CD4-positive, alpha-beta T cell treated with Interleukin-17A for 1 hour (primary cell): ENCODE measurements at places on chromosomes 13 and 19.

DNA sequence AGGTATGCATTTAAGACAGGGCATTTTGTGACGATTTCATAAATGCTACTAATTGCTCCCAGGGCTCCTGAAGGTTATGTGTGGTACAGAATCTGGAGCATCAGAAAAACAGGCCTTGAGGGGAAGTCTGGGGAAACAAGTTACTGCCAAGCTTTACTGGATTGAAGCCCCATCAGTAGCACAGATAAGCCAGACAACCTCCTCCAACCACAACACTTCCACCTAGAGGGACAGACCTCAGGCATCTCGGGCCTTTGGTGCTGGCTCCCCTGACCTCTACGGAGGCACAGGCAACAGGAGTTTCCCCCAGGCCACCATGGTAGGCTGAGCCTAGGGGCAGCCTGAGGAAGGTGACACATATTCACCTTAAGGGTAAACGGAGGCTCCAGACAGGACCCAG, 54.1 kb downstream of the ABCC4 start:
- no peak for DNase-seq

DNA sequence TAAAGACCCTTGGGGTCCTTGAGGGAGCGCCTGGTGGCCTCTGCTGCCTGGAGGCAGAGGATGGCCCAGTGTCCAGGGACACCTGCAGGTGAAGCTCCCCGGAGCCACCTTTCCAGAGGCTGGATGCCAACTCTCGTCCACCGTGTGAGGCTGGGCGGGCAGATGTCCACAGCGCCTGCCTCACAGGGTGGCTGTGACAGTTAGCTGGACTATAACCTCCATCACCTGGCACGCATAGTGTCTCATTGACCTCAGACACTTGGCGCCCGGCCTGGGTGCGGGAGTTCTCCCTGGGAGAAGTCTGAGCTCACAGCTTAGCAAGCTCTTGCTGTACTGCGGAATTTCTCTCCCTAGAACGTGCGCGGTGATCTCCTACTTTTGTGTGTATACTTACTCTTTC, 9.8 kb downstream of the BICRA start:
- no peak for DNase-seq

- no peak for DNase-seq
Observed at GRCh38 chr13:30466358-30466714, 600 bp upstream of the HMGB1 start.

DNA sequence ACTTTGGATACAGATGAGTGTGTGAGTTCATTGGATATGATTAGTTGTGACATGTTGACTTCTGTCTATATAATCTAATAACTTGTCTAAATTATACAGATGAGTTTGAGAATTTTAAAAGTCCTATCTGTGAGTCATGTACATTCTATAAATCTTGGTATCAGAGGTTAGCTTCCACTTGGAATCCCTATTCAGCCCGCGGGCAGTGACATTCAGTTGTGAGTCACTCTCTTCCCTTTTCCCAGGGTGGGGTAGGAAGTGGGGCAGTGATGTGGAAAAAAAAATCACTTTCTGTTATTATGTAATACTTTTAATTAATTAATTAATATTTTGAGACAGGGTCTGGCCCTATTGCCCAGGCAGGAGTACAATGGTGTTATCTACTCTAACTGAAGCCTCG, 33.0 kb upstream of the ZNF808 start:
- no peak for DNase-seq

DNA sequence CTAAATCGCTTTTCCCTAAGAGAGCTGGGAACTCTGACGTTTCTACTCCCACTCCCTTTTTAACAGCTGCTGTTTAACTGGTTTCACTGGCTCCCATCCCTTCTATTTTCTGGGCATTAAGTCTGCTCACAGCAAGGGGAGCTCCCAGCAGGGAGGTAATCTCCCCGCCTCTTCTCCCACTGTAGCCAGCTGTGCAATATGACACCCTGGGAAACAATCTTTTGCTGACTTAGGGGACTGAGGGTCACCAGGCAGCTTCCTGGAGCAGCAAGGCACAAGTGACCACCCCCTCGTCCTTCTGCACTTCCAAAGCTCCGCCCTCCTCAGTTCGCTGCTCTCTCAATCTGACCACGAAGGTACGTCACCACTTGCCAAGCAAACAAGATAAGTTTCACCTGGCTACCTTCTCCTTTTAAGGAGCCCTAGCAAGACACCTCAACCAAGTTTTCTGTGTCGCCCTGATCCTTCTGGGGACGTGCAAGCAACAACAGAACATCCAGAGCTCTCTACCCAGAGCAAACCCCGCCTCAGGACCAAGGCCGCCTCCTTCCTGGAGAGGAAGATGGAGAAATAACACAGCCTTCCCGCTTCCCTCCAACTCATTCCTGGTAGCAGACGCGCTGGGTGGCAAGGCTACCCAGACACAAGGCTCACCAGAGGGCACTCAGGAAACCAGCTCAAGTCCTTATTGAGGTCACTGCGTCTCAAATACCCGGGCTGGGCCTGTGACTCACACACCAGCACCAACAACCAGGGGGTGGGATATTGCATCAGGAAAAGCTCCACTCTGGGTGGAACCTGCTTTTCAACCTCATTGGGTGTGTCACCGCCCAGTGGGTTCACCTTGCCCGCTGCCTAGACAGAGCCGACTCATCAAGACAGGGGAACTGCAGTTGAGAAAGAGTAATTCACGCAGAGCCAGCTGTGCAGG, 92.4 kb downstream of the STK24 start:
- DNase-seq: peak; percentile 71

DNA sequence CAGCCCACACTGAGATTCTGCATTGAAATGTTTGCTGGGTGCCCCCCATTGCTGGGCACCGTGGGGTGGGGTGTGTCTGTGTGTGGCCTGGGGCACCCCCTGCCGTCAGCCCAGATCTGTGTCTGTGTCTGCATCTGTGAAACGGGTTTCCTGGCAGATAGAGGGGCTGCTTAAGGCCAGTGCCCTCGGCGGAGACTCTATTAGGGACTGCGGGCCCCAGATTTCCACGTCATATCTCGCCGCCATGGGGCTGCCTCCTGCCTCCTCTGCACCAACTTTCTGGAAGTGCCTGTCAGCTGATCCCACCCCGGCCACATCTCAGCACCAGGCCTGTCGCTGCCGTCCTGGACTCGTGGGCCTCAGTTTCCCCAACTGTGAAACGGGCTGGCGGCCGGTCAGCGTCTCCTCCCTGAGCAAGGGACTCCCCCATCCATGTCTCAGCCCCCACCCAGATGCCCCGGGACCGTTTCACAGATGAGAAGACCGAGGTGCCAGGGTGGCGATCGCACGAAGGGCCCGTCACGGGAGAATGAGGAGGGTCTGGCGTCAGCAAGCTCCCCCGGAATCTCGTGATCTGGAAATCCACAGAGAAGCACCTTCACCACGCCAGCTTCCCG, 21.4 kb downstream of the ARID3A start:
- DNase-seq: no peak

DNA sequence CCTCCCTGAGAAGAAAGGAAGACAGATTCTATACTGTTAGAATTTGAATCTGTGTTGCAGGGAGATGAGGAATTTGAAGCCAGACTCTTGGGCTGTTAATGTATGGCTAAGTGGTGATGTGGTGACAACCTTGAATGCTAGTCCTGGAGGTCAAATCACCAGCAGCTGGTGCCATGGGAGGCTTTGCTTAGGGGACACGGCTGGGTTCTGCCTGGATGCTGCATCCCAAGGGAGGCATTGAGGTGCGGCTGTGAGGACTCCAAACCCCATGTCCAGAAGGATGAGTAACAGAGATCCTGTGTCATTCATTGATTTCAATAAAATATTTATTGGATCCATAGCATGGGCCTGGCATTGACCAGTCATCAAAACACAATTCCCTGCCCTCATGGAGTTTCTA, 42.3 kb downstream of the RFX2 start:
- no peak for DNase-seq

DNA sequence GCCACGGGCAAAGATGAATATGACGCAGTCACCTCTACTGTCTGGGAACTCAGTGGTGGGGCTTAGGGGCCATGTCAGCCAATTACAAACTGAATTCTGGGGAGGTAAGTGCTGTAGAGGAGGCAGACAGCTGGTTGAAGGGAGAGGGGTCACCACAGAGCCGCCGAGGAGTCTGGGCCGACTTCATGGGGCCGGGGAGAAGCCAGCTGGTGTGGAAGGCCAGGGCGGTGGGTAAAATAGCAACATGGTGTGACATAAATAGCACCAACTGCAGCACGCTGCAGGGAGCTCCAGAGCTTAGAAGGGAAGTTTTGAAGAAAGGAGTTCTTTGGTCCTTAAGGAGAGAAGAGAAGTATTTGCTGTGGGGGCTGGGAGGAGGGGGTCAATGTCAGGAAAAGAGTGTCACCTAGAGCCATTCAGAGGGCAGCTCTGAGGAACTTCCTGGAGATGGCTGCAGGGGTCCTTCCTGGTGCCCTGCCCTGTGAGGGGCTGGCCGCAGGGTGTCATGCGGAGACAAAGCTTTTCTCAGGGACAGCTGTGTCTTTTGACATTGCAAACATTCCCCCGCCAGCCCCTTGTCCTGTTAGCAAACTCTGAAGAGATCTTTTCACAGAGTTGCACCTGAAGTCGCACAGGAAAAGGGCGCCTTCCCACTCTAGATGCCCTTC, 6.4 kb downstream of the METTL21C start:
- no peak for DNase-seq

- DNase-seq: no peak
Observed at GRCh38 chr19:5809053-5809452, 4.2 kb downstream of the NRTN start.

GRCh38 chr13:23922005-23922932, 25.0 kb upstream of the C1QTNF9B start:
- no peak for DNase-seq

- DNase-seq: peak; percentile 19
Observed at GRCh38 chr13:107211073-107211472, 643.1 kb upstream of the ARGLU1 start.

DNA sequence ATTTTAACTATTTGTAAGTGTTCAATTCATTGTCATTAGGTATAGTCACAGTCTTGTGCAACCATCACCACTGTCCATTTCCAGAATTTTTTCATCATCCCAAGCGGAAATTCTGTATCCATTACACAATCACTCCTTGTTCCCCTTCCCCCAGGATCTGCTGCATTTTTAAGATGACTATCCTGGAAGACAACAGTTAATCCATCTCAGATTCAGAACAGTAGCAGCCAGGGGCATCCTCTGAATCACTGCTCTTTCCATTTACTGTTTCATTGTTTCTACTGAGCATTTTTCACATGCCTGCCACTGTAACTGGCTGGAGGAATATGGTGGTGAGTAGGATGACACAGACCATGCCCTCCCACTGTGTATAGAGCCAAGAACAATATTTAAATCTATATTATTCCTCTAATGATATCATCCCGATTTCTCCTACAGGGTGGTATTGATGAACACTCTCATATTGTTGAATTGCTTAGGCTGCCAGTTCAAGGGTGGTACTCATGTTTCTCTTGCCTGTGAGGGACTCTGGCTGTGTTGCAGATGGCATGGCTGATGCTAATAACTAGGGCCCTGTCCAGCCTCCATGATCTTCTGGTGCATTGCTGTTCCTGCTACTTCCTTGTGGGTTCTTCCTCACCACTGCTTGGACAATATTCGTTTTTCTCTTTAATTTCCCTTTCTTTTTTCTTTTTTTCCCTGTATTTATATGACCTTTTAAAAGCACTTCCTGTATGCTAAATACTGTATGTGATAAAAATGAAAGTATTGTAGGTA, 59.0 kb downstream of the WDFY2 start:
- DNase-seq: no peak

DNA sequence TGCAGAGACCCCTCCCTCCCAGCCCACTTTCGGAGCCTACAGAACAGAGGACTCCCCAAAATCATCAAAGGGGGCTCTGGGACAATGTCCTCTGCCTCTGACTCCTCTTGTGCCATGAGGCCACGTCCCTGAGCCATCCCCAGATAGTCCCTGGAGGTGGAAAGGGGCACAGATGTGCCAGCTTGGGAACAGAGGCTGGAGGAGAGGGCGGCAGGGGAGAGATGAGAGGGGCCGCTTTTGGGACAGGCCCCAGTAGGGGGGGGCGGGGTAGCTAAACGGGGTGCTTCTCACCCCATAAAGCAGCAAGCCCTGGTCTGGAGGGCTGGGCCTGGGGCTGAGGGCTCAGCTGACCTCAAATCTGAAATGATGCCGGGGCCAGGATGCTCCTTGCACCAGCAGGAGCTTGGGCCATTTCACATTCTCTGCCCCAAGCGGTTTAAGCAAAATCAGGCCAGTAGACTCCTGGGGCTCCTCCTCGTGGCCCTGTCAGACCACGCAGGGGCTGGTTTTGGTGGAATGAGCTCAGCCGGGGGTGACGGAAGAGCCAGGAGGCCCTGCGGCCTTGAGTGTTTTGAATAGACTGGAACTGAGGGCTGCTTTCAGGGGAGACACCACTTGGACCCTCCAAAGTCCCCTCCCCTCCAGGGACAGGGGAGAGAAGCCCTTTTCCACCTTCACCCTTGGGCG, 27.1 kb downstream of the ONECUT3 start:
- no peak for DNase-seq

DNA sequence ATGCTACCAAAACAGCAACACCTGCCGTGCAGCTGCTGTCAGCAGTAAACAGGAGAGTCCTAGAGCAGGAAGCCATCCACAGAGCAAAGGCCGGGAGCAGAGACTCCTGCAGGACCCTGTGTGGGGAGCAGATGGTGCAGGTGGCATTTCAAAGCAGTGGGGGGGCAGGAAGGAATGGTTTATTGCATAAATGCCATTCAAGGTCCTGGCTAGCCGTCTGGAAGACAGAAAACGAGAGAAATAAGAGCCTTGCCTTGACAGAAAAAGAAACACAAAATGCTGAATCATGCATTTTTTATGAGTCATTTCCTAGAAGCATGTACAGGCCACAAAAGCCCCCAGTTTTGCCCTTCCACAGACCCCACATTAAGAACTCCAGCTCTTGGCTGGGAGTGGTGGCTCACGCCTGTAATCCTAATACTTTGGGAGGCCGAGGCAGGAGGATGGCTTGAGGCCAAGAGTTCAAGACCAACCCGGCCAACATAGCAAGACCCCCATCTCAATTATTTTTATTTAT, 5.4 kb downstream of the RSPH6A start:
- DNase-seq: no peak

- DNase-seq: no peak
Observed at GRCh38 chr19:48703316-48703715, 7.5 kb downstream of the FUT2 start.

GRCh38 chr19:49110567-49110966, 3.6 kb upstream of the LIN7B start:
- no peak for DNase-seq
